ENCODE measurements at places on chromosomes 3 and 15.

- DNase-seq = no peak
Observed at GRCh38 chr3:137171834-137172603, 214.2 kb downstream of the IL20RB start.

- no peak for DNase-seq
Observed at GRCh38 chr3:33940149-33940548, 141.7 kb downstream of the PDCD6IP start.

GRCh38 chr3:39113291-39113690 is 5.8 kb downstream of the TTC21A start:
- no peak for DNase-seq

GRCh38 chr15:76140074-76140464 is 80.3 kb downstream of the TMEM266 start:
- DNase-seq = no peak

GRCh38 chr3:134606033-134607025 is 44.5 kb downstream of the KY start:
- DNase-seq = no peak

GRCh38 chr15:67722030-67722817 is 103.1 kb upstream of the SKOR1 start:
- DNase-seq = no peak

GRCh38 chr3:19471138-19471537 is 322.8 kb downstream of the KCNH8 start:
- no peak for DNase-seq

DNA sequence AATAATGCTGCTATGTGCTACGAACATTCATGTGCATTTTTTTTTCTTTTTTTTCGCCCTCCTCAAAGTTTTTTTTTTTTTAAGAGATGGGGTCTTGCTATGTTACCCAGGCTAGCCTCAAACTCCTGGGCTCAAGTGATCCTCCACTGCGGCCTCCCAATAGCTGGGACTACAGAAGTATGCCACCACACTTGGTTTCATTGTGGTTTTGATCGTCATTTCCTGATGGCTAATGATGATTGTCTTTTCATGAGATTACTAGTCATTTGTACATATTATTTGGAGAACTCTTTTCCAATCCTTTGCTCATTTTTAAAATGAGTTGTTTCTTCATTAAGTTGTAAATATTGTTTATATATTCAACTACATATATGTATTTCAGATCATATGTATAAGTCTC is 48.8 kb downstream of the FBXO22 start:
- no peak for DNase-seq

DNA sequence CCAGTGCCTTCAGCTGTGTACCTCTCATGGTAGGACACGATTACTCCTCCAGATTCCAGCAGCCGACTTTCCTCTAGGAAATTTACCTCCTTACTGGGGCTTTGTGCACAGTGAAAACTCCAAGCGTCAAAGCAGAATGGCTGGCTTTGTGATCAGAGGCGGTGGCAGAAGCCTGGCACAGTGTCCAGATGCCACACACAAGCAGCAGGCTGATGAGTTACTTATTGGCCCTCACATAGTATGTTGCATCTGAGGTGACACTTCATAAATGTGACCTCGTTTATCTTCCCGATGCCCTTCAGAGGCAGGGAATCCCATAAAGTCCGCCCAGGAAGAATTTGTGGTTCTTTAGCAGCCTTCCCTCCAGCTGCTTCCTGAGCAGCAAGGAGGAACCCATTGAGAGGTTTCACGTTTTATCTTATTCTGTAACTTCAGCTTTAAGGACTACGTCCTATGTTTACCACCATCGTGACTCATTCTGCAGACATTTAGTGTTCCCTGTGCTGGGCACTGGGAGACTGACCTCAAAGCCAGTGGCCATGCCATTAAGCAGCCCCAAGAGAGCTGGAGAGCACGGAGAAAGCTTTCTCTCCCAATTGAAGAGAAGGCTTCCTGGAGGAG is 107.1 kb upstream of the C15orf61 start:
- DNase-seq = no peak

Measured in anterior cingulate cortex (tissue), 58 donors.